ENCODE measurements at places on chromosomes 2 and 18.

GRCh38 chr2:236130349-236130998 is 37.7 kb downstream of the GBX2 start:
- no peak for DNase-seq

GRCh38 chr2:148990968-148991367 is 47.5 kb upstream of the LYPD6B start:
- DNase-seq: no peak

DNA sequence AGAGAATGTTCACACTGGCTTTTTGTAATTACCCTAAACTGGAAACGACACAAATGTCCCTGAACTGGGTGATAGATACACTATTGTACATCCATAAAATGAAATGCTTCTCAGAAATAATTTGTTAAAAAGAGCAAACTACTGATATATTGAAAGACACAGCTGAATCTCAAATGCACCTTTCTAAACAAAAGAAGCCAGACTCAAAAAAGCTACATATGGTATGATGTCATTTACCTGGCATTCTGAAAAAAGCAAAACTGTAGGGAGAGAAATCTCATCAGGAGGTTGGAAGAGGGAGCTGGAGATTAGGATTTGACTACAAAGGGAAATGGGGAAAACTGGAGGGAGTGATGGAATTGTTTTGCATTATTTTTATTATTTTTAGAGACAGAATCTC is 12.0 kb downstream of the SLC38A11 start:
- no peak for DNase-seq

DNA sequence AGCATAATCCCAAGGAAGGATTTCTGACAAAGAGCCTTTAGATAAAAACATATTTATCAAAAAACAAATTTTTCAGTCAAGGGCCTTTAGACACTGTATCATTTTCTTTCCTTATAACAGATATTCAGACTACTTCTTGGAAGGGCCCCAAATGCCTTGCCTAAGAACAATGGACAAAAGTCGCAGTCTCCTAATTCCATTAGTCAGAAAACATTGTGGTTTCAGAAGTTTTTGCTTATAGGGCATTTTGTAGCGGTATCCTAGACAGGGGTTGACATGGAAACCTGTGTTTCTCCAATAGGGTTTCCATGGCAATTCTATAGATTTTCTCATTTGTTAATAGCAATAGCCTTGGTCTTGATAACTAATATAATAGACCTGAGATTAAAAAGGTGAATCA is 36.7 kb upstream of the AGPS start:
- no peak for DNase-seq
